ENCODE measurements at places on chromosomes 2 and 18.
A peak's percentile ranks its signal among the peaks of the same experiment; 100 is the strongest.

DNA sequence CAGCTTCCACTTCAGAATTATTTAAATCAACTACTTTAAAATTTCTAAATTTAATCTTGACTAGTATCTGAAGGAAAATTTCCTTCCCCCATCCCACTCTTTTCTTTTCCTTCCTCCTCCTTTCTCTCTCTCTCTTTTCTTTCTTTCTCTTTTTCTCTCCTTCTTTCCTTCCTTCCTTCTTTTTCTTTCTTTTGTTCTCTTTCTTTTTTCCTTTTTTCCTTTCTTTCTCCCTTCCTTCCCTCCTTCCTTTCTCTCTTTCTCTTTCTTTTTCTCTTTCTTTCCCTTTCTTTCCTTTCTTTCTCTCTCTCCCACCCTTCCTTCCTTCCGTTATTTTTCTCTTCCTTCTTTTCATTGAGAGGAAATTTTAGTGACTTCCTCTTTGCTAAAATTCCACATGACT lies 132.0 kb upstream of the CDH19 start:
- no peak for DNase-seq

- no peak for DNase-seq
Observed at GRCh38 chr2:40049781-40050180, 270.7 kb upstream of the THUMPD2 start.

DNA sequence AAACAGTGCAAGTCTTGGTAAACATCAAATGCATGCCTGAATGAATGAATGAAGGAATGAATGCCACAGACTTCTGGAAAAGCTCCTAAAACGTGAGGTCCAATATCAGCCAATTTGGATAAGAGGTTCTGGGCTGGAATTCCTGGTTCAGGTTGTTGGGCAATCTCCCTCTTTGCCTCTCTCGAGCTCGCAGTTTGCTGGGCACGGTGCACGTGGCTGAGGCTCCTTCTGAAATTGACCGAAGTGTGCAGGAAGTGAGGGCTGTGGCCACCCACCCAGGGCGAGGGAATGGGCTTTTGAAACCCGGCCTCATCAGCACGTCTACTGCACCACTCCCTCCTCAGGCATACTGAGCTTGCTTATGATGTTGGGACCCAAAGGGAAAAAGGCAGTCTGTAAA lies 288.8 kb upstream of the HS6ST1 start:
- no peak for DNase-seq

DNA sequence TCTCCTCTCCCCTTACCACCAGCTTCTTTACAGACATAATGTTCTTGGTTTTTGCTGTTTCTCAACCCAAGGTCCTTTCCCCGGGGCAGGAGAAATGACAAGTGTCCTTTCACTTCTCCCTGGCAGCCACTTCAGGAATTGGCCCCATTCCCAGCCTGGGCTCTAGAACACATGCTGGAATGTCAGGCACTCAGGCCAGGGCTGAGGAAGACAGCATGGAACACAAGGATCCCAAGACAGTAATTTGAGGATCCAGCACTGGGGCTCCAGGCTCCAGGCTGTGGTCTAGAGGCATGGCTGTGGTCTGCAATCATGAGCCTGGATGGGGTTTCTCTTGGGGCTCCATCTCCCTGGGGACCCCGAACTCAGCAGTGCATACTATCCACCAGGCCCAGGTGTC lies 201.4 kb downstream of the CELF4 start:
- DNase-seq: no peak

- DNase-seq: no peak
Observed at GRCh38 chr2:53939656-53940055, 31.1 kb downstream of the PSME4 start.

GRCh38 chr2:204635478-204635877 lies 90.2 kb downstream of the PARD3B start:
- DNase-seq: no peak

GRCh38 chr18:10497206-10497749 lies 28.5 kb upstream of the NAPG start:
- no peak for DNase-seq

GRCh38 chr2:8882094-8882493 lies 44.7 kb upstream of the KIDINS220 start:
- no peak for DNase-seq

DNA sequence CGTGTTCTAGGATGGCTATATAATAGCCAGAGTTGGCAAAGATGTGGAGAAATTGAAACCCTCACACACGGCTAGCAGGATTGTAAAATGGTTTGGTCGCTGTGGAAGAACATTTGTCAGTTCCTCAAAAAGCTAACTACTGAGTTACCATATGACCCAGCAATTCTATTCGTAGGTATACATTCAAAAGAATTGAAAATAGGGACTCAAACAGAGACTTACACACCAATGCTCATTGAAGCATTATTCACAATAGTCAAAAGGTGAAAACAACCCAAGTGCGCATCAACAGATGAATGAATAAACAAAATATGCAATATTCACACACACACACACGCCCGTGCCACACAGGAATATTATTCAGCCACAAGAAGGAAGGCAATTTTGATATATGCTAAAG lies 98.7 kb downstream of the PLA2R1 start:
- DNase-seq: no peak

- no peak for DNase-seq
Observed at GRCh38 chr2:99159594-99159993, 4.8 kb downstream of the LIPT1 start.

DNA sequence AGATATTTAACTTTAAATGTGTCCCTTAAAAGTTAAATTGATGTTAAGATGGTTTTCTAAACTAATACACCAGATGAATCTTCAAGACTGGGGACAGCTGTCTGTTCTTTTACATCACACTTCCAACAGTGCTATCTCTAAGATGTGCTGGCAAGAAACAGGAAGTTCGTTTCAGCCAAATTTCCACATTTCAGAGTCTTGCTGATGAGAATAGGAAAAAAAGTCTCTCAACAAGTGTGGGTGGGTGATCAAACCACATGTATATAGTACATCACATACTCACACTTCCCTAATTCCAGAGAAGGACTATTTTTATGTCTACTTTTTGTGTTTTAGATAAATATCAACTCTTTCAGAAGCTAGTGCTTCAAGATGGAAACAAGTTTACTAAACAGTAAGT lies 1712.8 kb upstream of the TMEFF2 start:
- no peak for DNase-seq

DNA sequence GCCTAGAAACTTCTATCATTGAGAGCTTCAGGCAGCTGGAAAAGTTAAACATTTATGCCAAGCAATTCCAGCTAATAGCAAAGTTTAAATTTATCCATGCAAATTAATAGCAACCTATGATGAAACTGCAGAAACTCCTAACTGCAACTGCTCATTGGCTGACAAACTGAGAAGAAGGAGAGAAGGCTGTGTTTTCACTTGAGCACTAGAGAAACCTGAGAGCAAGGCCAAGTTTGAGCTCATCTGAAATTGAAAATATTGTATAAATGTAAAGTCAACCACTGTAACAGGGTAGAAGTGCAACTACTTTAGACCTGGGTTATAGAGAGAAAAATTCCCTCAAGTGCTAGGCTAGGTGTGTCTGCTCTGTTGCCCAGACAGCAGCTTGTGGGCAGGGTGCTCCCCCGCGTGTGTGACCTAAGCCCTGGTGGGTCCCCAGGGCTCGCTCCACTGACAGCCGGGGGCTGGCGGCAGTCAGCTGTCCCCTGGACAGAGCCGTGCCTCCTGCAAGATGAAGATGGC lies 50.2 kb downstream of the CABYR start:
- DNase-seq: no peak

- DNase-seq: no peak
Observed at GRCh38 chr18:63137999-63138435, 181.6 kb downstream of the BCL2 start.

DNA sequence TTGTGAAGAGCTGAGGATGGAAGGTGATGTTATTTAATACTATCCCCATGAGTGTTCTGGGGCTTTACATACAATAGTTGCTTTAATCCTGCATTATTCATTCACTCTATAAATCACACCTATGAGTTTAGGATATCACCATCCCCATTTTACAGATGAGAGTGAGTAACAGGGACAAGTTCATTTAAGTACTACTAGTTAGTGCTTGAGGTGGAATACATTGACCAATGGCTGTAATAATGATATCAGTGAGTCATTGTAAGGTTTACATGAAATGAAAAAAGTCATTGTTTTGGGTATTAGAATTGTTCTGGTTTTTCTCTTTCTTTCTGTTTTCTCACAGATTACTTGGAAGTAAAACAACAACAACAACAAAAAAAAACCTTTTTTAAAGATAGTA lies 42.5 kb downstream of the TANC1 start:
- DNase-seq: no peak

GRCh38 chr18:29531746-29532145 lies 1354.8 kb upstream of the CDH2 start:
- DNase-seq: no peak

- DNase-seq: no peak
Observed at GRCh38 chr2:86592547-86593230, 29.4 kb upstream of the CHMP3 start.

- no peak for DNase-seq
Observed at GRCh38 chr2:47088371-47089082, 66.6 kb downstream of the STPG4 start.

GRCh38 chr2:97717613-97717995 lies 4.2 kb downstream of the ZAP70 start:
- DNase-seq: no peak

DNA sequence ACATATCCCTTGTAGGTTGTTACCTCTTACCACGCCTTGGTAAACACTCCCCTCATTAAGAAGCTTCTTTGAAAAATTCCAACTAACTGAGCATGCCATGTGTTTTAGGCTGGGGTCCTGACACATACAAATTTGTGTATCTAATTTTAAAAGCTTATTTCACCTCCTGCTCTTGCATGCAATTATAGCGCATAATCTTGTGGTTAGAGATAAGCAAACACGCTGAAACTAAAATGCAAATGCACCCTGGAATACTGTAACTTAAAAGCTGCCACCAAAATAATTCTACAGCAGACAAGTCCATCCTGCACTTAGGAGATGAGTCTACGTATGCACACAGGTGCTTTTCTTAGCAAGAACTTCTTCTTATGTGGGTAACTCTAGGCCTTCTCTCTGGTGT lies 990.2 kb downstream of the TSN start:
- no peak for DNase-seq

- DNase-seq: no peak
Observed at GRCh38 chr2:4408321-4408720, 704.9 kb downstream of the DCDC2C start.

DNA sequence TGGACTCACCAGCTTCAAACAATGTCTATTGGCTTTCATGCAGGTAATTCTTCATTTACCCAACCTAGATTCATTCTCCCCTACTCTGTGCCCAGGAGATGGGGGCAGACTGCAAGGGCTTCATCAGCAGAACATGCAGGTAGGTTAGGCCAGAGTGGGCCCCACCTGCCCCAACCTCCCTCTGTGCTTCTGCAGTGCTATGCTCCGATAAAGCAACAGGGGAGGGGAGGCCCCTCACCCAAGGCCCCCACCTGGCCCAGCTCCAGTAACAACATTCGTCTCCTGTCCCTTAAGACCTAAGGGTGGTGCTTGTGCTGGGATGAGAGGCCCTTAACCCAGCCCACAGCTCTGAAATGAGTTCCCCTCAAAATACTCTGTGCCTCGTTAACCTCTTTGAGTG lies 16.7 kb upstream of the GYPC start:
- no peak for DNase-seq

GRCh38 chr2:230691005-230691647 lies 21.5 kb upstream of the CAB39 start:
- DNase-seq: no peak

- no peak for DNase-seq
Observed at GRCh38 chr18:45498287-45498658, 117.0 kb upstream of the SLC14A2 start.

GRCh38 chr2:110639972-110640371 lies 37.9 kb downstream of the BUB1 start:
- no peak for DNase-seq

GRCh38 chr2:950080-950966 lies at the start of gene SNTG2:
SNTG2 (plus strand) TSS chr2:950849; CDS start chr2:950997, 148 bp downstream.
- no peak for DNase-seq

DNA sequence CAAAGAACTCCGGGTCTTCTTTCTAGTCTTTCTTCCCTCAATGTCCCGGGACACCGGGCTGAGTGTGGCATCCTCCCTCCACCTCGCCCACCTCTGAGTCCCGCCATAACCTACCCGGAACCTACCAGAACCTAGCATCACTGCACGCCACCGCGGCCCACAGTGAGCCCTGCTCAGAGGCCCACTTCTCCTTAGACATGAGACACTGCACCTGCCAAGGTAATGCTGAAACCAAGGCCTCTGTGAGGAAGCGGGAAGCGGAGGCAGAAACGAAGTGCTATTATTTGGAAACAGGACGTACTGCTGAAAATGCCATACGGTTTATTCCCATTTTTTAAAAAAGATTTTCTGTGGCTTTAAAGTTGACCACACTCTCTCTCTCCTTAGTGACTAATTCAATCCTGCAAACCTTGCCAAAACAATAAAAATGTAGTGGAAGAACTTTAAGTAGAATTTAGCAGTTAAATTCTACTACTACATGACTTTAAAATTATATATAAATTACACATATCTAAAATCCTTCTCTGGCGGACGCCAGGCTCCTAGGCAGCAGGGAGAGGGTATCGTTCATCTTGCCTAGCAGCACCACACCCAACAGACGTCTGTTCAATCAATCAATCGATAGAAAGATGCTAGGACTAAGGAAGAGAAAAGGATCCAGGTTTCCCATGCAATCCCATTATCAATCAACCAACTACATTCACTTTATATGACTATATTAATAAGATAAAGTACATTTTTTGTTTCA lies 82.0 kb downstream of the ZNF516 start:
- DNase-seq: peak; percentile 48

- DNase-seq: no peak
Observed at GRCh38 chr18:74139411-74139810, 8.2 kb downstream of the FBXO15 start.

DNA sequence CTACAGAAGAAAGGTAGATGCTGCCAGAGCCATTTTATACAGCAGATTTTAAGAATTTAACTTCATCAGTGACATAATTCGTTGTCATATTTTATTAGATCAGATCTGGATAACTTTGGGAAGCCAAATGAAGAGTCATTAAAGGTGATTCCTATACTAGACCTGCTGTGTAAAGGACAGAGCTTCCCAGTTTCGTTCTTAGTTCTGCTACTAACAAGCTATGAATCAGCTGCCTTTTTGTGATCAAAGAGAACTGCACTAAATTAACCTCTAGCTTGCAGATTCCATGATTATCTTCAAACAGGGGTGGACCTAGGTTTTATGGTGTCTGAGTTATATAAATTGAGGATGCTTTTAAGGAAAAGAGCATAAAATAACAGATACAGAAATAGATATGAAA lies 926.5 kb upstream of the ACVR2A start:
- no peak for DNase-seq

DNA sequence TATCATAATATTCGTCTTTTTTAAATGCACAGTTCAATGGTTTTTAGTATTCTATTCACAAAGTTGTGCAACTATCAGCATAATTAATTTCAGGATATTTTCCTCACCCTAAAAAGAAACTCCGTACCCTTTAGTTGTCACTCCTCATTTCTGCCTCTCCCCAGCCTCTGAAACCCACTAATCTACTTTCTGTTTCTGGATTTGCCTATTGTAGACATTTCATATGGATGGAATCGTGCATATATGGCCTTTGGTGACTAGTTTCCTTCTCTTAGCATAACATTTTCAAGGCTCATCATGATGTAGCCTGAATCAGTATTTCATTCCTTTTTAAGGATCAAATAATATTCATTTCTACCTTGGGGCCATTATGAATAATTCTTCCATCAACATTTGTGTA lies 18.5 kb downstream of the NEURL3 start:
- no peak for DNase-seq
